ENCODE measurements at places on chromosomes 16 and 17.
A peak's percentile ranks its signal among the peaks of the same experiment; 100 is the strongest.

GRCh38 chr17:13749891-13750235 lies 148.1 kb upstream of the HS3ST3A1 start:
- no peak for DNase-seq

- no peak for DNase-seq
Observed at GRCh38 chr16:88357317-88358022, 25.3 kb upstream of the ZNF469 start.

GRCh38 chr16:79328402-79329165 lies 272.0 kb downstream of the MAF start:
- DNase-seq, result no peak

DNA sequence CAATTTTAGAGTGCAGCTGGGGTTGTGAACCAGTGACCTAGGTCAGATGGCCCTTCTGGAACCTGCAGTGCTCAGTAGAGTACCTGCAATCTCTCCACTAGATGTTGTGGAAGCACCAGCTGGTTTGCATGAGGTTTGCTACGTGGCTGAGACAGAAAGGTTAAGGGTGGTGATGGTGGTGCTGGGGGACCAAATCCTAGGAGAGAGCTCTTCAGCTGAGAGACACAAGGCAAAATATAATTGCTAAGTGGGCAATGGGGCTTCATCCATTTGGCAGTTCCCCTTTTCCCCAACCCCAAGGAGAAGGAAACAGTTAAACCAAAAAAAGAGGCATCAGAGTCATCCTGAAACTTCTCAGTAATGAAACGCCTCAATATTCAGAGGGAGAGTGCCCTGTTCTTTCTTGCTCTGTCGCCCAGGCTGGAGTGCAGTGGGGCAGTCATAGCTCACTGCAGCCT lies 13.9 kb downstream of the ITPRIPL2 start:
- DNase-seq, result no peak

- DNase-seq, result no peak
Observed at GRCh38 chr16:86891121-86891520, 312.8 kb downstream of the FOXL1 start.

GRCh38 chr17:39243155-39243554 lies 17.4 kb upstream of the STAC2 start:
- no peak for DNase-seq

DNA sequence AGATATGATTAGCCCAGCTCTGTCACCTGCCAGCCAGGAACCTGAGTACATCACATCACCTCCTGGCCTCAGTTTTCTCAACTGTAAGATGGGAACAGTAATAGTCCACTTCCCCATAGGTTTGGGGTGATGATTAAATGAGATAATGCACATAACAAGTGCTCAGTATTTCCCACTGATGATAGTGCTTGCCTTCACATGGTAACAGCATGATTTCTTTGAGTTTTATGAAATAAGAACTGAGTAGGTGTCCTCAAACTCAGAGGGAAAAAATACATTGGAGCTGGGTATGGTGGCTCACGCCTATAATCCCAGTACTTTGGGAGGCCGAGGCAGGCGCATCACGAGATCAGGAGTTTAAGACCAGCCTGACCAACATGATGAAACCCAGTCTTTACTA lies 30.1 kb upstream of the SNN start:
- DNase-seq, result no peak

- no peak for DNase-seq
Observed at GRCh38 chr16:13919330-13919682, 648 bp upstream of the ERCC4 start.

GRCh38 chr17:72421128-72422092 lies 300.6 kb downstream of the SOX9 start:
- DNase-seq, result no peak

- DNase-seq, result no peak
Observed at GRCh38 chr16:57628783-57629293, 408 bp downstream of the ADGRG1 start.

DNA sequence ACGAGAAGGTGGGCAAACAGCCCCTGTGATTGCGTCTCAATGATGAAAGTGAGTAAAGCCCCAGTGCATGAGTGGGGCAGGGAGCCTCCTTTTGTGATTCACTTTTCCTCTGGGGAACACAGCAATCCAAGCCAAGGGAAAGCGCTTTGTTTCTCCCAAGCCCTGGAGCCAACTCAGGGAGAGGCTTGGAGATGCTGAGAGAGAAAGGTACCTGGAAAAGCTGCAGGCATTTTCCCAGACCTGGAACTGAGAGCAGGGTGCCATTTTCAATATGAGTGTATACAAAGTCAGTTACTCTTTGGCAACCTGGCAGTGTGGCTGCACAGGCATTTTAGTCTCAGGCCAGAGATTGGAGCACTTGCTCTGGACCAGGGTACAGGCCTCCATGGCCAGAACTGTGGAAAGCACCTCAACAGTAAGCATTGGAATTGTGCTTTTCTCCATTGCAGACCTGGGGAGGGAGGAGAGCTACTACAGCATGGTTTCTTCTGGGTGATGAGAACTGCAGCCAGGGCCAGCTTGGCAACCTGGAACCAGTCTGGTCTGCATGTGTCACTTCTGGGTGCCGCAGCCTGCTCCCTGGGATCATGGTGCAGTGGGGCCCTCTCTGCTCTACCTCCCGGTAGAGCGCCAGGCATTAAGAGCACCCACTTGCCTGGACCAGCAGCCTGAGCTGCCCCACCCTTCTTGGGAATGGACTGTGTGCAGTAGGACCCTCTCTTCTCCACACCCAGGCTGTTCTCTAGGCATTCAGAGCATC lies 89.0 kb upstream of the CDH5 start:
- DNase-seq, result no peak

- DNase-seq, result no peak
Observed at GRCh38 chr17:69213059-69213813, 15.4 kb downstream of the ABCA10 start.

- no peak for DNase-seq
Observed at GRCh38 chr17:17814162-17815061, 22.4 kb downstream of the SREBF1 start.

DNA sequence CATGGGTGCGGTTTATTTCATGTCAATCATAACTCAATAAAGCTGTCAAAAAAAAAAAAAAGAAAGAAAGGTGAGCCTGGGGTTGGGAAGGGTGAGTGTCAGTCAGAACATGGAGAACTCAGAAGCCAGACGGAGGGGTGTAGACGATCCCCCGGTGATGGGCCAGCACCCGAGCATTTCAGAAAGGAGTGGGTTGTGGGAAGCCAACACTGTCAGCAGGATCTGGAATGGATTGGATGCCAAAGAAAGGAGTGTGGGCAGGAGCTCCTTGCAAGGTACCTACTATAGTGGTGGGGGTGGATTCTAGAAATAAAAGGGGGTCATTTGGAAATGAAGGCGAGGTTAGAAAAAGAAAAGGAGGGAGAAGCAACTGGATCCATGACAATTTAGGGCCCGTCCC lies 19.8 kb upstream of the SCIMP start:
- DNase-seq, result no peak

GRCh38 chr17:7887482-7888183 lies 956 bp upstream of the CHD3 start:
- DNase-seq, result peak; percentile 91

DNA sequence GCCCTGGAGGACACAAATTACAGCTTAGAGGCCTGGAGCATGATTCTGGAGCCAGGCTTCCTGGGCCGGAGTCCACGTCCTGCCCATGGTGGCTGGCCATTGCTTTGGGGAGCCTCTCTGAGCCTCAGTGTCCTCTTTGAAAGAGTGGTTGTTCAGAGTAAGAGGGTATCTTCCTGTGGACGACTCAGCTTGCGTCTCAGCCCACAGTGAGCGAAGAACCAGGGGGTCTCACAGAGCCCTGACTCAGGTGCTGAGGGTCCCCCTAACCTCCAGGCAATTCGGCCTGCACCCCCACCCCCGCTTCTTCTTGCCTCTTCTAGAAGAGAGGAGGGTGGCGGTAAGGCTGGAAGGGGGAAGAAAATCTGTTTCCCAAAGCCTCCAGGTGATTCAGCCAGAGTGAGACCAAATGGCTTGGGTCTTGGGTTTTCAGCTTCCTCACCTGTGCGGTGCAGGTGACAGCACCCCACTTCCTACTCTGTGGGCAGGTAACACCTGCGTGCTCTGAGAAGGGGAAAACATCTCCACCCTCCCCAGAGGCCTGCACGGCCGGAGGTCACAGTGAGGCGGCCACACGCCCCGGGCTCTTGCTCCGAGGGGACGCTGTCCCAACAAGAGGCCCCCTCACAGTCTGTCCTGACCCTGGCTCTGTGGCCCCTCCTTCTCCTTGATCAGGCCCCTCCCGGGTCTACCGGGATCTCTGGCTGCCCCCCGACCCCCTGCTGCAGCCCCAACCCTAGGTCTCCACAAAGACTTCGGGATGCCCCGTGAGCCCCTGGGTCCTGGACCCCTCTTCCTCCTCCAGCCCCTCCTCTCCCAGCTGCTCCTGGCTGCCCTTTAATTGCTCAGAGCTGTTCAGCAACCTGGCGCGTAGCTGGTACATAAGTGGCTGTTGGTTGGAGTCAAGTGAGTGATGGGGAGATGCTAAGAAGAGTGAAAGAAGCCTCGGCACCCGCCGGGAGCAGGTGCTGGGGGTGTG lies 119.2 kb downstream of the METRNL start:
- DNase-seq, result no peak

- no peak for DNase-seq
Observed at GRCh38 chr16:11585460-11586377, 1.0 kb downstream of the LITAF start.

DNA sequence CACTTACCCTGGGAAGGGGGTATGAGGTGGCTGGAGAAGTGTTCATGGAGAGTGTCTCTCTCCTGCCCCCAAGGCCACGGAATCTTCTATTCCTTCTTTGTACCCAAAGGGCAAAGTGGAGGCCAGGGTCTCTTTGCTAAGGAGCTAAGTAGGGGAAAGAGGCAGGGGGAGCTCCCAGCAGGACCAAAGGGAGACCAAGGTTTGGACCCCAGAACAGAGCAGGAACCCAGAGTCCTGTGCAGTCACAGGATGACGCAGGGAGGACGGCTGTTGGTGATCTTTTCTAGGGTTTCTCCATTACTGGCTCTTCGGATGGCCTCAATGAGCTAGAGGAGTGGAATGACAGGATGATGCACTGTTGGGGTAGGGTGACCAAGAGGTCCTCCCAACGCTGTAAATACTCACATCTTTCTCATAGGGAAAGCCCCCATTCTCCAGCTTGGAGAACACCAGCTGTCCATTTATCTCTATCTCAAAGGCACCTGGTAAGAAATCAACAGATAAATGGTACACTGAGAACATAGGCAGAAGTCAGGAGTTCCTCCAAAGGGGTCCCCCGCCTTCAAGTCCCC lies 966 bp downstream of the MIEN1 start:
- no peak for DNase-seq

DNA sequence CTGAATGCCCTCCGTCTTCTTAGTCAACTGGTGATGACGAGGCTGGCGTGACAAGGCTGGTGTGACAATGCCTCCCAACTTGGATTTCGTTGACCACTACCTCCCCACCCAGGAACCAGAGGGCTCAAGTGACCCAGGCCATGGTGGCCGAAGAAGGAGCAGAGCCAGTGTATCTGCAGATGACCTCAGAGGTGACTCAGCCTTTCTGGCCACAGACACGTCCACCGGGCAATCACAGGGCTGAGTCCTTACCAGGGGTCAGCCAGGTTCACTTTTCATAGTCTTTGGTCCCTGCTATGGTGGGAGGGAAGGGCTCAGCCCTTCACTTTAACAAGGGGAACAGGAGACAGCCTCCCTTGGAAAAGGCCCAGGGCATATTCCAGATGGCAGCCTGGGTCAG lies 116.3 kb downstream of the MAF start:
- no peak for DNase-seq

- DNase-seq, result no peak
Observed at GRCh38 chr16:285146-286055, 2.4 kb downstream of the PDIA2 start.

GRCh38 chr17:19248928-19249574 lies 11.9 kb downstream of the EPN2 start:
- DNase-seq, result no peak

GRCh38 chr16:55207693-55208428 lies 116.1 kb upstream of the IRX6 start:
- no peak for DNase-seq

GRCh38 chr16:66622863-66623262 lies 18.4 kb downstream of the CMTM3 start:
- no peak for DNase-seq

DNA sequence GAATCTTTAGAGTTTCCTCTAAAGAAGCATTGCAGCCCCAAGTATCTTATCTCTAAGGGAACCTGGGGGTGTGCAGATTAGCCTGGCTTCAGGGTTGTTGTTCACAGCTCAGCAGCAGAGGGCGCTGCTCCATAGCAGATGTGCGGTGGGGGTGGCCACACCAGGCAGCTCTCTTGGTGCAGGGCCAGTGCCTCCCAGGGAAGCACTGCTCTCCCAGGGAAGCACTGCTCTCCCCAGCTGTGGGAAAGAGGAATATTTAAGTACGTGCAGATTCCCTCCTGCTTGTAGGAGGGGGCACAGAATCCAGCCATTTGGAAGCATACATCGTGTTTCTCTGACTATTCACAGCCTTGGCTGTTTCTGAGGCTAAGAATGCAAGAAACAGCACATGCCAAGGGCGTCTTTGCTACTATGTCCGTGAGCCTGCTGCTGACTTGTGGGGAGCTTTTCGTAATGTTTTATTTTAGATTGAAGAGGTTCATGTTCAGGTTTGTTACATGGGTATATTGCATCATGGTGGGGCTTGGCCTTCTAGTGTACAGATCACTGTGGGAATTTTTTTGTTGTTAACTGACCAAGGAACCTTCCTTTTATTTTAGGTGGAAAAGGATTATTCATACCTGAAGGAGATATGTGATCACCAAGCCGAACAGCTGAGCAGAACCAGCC lies 217.8 kb downstream of the SPECC1 start:
- DNase-seq, result peak; percentile 67

DNA sequence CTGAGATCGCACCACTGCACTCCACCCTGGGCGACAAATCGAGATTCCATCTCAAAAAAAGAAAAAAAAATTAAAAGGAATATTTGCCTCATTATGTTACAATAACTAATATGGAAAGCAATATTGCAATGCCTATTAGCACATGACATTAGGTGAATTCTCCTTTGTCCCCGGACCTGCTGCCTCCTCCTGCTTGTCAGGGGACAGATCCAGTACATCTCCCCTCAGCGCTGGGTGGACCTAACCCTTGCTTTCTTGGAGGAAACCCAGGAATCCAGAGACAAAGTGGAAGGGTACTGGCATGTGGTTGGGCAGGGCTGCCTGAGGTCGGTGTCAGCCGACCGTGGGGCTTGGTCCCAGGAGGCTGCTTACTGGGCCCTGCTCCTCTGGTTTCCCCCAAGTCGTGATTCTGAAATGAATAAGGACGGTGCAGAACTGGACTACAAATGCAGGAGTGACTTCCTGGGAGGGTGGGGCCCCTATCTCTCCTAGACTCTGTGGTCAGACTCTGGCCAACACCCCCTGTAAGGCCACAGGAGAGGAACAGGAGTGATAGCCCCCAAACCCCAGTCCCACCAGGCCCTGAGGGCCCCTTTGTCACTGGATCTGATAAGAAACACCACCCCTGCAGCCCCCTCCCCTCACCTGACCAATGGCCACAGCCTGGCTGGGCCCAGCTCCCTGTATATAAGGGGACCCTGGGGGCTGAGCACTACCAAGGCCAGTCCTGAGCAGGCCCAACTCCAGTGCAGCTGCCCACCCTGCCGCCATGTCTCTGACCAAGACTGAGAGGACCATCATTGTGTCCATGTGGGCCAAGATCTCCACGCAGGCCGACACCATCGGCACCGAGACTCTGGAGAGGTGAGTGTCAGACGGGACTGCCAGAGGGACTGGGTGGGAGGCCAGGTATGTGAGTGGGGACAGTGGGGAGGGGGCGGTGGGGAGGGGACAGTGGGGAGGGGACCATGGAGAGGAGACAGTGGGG lies at the start of gene HBZ:
Gene HBZ (plus strand): TSS at position 504 of the 988 bp plus-strand sequence. CDS start 266 bp downstream, at position 770.
- no peak for DNase-seq

Data from CD4-positive, alpha-beta memory T cell (primary cell).